NAMALWA (cell line): ENCODE measurements at places on chromosomes 2 and 18.

DNA sequence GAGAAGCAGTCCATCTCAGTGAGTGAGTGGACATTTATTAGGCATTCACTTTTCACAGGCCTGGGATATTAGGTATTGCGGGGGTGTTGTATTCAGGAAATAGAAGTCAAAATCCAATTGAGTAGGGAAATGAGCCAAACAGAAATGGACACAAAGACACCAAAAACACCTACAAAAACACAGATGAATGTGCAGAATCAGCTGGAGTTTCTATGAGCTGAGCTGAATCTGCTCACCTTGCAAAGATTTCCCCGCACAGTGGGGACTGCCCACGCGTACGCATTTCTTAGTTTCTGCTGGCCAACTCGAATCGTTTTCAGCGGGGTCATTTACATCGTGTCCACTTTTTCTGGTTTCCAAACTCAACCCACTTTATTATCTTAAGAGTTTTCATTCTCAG, 160.0 kb downstream of the BCL2 start:
- no peak for DNase-seq

DNA sequence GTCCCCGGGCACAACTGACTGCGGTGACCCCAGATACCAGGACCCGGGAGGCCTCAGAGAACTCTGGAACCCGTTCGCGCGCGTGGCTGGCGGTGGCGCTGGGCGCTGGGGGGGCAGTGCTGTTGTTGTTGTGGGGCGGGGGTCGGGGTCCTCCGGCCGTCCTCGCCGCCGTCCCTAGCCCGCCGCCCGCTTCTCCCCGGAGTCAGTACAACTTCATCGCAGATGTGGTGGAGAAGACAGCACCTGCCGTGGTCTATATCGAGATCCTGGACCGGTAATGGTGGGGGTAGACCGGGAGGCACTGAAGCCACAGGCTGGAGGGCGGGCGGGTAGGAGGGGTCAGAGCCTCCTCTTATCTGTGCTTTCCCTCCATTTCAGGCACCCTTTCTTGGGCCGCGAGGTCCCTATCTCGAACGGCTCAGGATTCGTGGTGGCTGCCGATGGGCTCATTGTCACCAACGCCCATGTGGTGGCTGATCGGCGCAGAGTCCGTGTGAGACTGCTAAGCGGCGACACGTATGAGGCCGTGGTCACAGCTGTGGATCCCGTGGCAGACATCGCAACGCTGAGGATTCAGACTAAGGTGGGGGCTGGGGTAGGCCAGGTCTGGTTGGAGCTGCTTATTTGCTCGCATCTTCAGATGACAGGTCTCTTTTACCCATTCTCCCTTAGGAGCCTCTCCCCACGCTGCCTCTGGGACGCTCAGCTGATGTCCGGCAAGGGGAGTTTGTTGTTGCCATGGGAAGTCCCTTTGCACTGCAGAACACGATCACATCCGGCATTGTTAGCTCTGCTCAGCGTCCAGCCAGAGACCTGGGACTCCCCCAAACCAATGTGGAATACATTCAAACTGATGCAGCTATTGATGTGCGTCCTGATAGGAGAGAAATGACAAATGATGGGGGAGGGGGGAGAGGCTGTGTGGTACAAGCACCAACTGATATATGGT, 780 bp downstream of the HTRA2 start:
- peak; percentile 55 for DNase-seq

DNA sequence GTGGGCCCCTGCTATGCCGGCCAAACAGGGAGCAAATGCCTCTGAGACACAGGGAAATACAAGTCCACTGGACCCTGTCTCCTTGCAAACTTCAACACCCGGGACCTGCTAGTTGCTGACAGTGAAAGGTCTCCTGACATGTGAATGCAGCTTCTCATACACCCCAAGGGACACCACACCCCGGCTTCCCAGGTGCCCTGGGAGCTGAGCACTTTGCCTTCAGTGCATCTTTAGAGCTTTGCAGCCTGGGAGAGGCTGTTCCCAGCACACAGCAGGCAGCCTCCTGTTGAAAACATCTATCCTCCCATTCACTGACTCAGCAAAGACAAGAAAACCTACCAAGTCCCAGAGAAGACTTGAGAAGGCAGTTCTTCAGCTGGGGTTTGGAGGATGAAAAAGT, 143.4 kb downstream of the COL6A3 start:
- no peak for DNase-seq

DNA sequence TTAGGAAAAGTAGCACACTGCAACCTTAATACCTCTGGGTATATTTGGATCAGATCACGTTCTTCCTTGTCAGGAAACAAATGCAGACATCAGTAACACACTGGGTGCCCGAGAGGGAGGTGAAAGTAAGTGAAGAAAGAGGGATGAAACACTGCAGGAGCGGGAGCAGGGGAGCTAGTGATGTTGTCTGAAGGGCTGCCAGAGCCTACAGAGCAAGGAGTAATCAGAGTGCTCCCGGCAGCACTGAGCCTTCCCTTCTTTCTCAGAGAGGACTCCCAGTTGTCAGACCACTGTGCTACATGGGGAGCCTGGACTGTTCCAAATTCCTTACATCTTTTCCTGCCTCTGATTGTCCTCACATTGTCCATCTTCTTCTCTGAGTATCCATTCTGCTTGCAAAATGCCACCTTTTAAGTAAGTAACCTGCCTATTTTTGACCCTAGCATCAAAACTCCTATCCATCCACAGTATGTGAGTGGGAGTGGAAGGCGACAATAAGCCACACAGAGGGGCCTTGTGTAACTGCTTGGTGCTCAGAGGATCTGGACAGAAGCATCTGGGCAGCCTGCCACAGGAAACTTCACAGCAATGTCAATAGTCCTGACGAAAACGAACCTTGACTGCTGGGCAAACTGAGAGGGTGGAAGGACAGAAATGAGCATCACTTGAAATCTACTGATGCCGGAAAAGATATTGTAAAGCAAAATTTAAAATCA, 10.8 kb upstream of the NAB1 start:
- DNase-seq = no peak

DNA sequence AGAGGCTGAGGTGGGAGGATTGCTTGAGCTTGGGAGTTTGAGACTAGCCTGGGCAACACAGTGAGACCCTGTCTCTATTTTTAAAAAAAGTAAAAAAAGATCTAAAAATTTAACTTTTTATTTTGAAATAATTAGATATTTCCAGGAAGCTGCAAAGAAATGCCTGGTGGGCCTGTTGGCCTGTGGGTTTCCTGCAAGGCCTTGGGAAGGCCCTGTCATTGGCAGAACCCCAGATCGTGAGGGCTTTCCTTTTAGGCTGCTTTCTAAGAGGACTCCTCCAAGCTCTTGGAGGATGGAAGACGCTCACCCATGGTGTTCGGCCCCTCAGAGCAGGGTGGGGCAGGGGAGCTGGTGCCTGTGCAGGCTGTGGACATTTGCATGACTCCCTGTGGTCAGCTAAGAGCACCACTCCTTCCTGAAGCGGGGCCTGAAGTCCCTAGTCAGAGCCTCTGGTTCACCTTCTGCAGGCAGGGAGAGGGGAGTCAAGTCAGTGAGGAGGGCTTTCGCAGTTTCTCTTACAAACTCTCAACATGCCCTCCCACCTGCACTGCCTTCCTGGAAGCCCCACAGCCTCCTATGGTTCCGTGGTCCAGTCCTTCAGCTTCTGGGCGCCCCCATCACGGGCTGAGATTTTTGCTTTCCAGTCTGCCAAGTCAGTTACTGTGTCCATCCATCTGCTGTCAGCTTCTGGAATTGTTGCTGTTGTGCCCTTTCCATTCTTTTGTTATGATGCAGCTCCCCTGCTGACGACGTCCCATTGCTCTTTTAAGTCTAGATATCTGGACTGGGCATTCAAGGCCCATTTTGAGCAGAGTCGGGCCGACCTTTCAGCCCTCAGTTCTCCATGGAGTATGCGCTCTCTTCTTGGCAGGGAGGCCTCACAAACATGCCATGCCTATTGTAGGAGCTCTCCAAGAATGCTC, 6.6 kb downstream of the PROC start:
- no peak for DNase-seq

- no peak for DNase-seq
Measured at GRCh38 chr18:47422524-47422923, 171.1 kb upstream of the SKOR2 start.

DNA sequence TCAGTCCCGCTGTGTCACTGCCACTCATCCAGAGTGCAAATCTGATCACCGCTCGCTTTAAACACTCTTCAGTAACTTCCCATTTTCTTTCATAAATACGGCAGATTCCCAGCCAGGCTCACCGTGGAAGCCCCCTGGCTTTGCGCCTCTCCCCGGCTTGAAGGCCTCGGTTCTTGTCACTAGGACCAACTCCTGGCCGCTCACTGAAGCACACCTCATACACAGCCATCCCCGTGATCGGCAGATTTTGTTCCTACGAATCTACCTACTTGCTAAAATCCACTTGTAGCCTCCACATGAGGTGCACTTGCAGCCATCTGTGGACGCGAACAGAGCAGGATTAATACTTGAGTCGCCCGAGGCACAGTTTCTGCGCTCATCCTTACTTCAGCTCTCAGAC, 462.4 kb upstream of the MYT1L start:
- no peak for DNase-seq
